ENCODE measurements at places on chromosomes 7 and 10. TPM values are rescaled to one million over a fixed set of nuclear protein-coding genes. Genes with fewer than 3 reads are reported as not detected.

The FBXL13 gene
- total RNA-seq, result not detected

The HOXA2 gene
- total RNA-seq, result 1.8 TPM

The OR2AE1 gene
- 0.18 TPM for total RNA-seq

DNA sequence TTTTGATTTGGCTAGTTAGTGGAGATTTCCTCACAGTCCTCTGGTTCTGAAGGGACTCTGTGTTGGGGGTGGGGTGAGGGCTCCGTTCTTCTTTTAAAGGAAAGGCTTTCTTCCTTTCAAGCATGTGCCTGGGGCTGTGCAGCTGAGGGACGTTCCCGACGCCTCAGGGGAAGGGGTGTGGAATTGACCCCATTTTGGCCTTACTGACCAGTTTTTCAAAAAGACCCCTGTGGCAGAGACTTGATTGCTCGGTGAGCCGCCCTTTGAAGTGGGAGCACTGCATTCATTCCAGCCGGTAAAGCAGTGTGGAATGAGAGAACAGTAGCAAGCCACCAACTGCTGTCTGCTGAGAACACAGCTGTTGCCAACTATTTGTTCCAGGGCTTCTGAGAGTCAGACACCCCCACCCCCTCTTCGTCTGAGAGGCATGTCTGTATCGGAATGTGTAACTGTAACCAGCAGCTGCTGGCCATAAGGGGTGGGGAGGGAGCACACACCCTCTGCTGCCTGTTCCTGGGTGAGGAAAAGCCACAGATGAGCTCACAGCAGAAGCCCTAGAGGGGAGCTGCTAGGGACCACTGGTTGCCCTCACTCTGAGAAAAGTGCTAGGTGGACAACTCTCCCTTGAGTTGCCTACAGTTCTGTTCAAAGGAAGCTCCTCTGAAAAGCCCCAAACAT is 33.2 kb downstream of the WBP1L start:
- no peak overlapping the region for H3K4me3 ChIP-seq
- DNase-seq, result no peak
- no peaks in the 10 kb centered on the region for H3K36me3 ChIP-seq
- H3K27ac ChIP-seq, result no peak overlapping the region
- no peaks in the 10 kb centered on the region for H3K27me3 ChIP-seq
- peaks cover 9% of the 10 kb centered on the region for H3K4me1 ChIP-seq

DNA sequence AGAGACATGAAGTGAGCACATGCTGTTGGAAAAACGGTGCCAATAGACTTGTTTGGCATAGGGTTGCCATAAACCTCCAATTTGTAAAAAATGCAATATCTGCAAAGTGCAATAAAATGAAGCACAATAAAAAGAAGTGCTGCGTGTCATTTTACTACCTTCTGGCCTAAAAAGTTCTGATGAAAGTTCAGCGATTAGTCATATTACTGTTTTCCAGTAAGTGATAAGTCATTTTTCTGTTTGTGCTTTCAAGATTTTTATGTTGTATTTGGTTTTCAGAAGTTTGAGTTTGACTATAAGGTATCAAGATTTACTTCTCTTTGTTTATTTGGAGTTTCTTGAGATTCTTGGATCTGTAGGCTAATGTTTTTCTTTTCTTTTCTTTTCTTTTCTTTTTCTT is 16.8 kb downstream of the AOAH start:
- no peak overlapping the region for H3K4me3 ChIP-seq
- H3K4me1 ChIP-seq, result no peaks in the 10 kb centered on the region
- no peak overlapping the region for H3K27ac ChIP-seq
- peaks cover 34% of the 10 kb centered on the region for H3K27me3 ChIP-seq

Measured in PC-3 (cell line).